Hair follicular keratinocyte (primary cell): ENCODE measurements at places on chromosomes 1 and 21. TPM values are rescaled to one million over a fixed set of nuclear protein-coding genes. Genes with fewer than 3 reads are reported as not detected.

Gene KIF17
- 0.94 and 4.1 TPM in 2 replicates for total RNA-seq

Gene DHX9
- total RNA-seq, result 65.9 and 108 TPM in 2 replicates

Gene S100A9
- total RNA-seq, result 1,435 and 1,560 TPM in 2 replicates

Gene CYYR1
- 7.6 and 10.9 TPM in 2 replicates for total RNA-seq

Gene GPR37L1
- not detected in 2 replicates for total RNA-seq

Gene RBM11
- 0.16 and 0.27 TPM in 2 replicates for total RNA-seq

Gene SLC25A34
- total RNA-seq, result 0.30 and 1.1 TPM in 2 replicates

Gene LHX4
- total RNA-seq, result not detected in 2 replicates

Gene LRRC39
- not detected in 2 replicates for total RNA-seq

Gene PGBD2
- total RNA-seq, result 3.4 and 3.5 TPM in 2 replicates

Gene RUNX1
- 10.3 and 17.9 TPM in 2 replicates for total RNA-seq

Gene B3GALT2
- total RNA-seq, result not detected in 2 replicates

Gene TSPAN2
- 0.78 and 0.99 TPM in 2 replicates for total RNA-seq
